ENCODE measurements at places on chromosomes 16 and 17.
A peak's percentile ranks its signal among the peaks of the same experiment; 100 is the strongest.

- peak; percentile 88 for DNase-seq
These were observed 4.0 kb downstream of the CMTM3 start for GRCh38 chr16:66608241-66609138.

DNA sequence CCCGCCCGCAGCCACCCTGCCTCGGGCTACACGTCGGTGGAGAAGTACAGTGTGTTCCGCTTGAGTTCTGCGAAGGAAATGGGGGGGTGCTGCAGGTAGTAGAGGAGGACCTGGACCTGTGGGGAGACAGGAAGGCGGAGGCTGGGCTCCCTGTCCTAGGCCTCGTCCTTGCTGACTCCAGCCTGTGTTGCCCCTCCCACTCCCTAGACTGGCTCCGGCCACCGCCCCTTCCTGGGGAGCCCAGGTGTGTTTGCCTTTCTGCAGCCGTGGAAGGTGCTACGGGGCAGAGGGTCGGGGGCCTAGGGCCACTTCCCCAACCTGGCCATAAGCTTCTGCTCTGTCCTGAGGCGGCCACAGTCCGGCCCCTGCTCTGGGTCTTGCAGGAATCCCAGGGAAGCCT, 9.1 kb downstream of the TIMM22 start:
- DNase-seq = no peak

DNA sequence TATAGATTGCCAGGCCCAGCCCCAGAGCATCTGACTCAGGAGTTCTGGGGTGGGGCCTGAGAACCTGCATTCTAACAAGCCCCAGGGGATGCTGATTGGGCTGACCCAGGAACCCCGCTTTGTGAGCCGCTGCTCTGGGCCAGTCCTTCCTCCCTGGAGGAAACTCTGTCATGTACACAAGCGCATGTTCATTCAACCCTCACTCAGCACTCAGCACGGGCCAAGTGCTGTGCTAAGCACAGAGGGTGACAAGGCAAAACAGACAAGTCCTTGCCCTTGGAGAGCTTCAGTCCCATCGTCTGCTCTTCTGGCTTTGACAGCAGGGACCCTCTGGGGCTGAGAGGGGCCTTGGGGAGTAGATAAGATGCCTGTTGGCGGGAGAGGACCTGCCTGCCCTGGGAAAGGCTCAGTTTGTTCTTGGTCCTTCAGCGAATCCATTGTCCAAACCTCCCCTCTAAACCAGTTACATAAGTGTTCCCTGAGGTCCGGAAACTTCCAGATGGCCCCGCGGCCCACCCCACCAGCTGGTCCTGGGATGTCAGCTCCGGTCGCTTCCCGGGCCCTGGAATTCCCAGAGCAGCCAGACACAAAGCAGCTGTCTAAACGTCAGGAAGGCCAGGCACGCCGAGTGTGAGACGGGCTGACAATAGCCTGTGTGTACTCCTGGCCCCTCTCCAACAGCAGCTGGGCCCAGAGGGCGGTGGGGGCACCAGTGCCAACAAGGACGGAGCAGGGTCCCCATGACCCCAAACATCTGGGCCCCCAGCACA, 88.8 kb downstream of the ZDHHC7 start:
- DNase-seq = no peak

GRCh38 chr16:72493716-72494415, 321.9 kb upstream of the PMFBP1 start:
- DNase-seq = peak; percentile 74

DNA sequence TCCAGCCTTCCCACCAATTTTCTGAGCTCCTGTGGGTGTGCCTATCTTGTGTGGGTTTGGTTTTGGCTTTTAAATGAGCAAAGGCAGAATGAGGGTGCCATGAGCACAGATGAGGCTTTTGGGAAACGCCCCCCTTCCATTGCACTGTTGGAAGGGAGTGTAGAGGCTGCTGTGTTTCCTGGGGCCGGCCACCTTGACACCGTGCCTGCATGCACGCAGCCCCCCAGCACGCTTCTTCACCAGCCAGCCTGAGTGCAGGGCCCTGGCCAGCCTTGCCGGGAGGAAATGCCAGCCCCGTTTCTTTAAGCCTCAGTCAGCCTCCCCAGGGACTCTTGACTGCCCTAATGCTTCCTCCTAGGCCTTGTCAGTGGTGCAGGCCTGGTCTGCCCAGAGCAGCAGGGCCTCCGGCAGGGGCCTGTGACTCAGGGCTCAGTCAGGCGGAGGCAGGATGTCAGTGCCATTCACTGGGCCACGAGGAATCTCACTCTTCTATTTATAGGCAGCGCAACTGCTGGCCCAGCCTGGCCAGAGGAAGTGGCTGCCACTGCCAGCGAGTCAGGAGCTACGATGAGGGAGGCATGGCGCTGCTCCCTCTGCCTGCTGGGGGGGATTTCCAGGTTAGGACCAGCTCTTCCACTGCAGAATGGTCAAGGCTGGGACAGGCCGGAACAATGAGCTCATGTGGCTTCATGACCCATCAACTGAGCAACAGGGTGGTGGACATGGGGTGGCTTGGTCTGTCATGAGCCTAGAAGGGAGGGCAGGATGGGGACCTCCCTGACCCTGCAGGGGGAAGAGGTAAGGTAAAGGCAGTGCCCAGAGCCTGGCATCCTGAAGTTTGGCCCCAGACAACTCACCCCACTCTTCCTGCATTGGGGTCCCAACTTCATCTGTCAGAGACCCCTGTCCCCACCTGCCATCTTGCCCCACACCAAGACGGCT, 205.2 kb downstream of the RAB11FIP4 start:
- DNase-seq = peak; percentile 97

DNA sequence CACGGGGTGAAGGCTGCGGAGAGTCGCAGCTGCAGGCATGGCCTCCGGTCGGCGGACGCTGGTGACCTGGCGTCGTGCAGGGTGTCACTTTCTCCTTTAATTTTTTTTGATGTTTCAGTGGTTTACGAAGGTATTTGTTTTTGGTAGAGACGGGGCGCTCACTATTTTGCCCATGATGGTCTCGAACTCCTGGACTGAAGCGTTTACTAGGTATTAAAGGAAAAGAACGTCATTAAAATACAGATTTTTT, 17.1 kb downstream of the ZNF213 start:
- no peak for DNase-seq

DNA sequence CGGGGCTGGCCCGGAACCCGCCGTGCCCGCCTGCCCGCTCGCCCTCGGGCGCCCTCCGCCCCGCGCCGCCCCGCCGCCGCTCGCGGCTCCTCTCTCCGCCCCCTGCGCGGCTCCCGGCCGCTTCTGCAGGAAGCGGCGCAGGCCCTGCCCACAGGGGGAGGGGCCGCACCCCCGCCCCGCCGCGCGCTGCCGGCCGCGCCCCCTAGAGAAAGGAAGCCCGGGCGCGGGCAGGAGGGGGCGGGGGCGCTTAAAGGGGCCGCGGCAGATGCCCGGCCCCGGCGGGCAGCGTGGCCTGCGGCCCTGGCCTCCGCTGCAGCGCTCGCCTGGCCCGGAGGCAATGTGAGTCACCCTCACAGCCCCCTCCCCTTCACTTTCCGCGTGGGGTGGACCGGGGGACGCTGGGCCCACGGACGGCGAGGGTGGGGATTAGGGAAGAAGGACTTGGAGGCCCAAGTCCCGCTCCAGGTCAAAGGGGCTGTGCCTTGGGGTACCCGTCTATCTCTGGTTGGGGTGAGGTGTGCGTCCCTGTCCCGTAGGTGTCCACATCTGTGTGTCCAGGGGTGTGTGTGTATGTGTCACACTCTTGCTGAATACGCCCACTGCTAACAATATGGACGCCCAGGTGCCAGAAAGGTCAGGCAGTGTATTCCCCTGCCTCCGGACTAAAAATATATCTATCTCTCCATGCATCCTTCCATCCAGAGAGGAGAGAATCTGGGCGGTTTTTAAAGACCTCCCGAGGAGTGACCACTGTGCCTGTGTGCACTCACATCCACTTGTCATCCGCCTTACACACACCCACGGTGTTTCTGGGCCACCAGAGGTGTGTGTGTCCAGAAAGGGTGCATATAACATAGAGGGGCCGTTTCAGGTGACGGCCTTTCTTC, at the start of gene GIT1:
Gene GIT1 (minus strand): TSS at position 125 of the 887 bp plus-strand sequence. CDS start 270 bp downstream, outside the sequence.
- DNase-seq = peak; percentile 84

Data from iris pigment epithelial cell (primary cell).